AG09319 (cell line): ENCODE measurements at places on chromosomes 4 and X.
A peak's percentile ranks its signal among the peaks of the same experiment; 100 is the strongest.

- DNase-seq: no peak
Measured at GRCh38 chrX:76893930-76894329, 466.4 kb downstream of the MAGEE1 start.

DNA sequence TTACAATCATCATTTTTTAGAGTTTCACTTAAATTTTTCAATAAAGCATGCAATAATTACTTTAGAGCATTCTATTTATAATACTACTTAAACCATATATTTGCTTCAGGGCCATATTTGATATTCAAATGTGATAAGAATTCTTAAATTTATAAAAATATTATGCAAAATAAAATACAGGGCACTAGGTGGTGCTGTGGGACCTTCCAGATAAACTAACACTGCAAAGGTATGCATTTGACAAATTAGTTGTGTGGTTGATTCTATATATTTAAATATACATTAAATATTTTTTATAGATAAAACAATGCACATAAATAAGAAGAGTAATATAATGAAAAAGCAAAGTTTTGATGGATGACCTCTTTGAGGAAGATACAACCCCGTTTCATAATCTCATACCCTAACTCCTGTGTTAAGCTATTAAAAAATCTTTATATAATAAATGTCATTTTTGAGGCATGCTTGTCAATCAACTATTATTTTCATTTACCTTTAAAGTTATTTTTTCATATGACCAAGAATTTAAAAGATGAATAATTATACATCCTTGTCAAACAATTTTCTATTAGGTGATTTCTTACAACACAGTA lies 128.4 kb downstream of the REELD1 start:
- DNase-seq: no peak

DNA sequence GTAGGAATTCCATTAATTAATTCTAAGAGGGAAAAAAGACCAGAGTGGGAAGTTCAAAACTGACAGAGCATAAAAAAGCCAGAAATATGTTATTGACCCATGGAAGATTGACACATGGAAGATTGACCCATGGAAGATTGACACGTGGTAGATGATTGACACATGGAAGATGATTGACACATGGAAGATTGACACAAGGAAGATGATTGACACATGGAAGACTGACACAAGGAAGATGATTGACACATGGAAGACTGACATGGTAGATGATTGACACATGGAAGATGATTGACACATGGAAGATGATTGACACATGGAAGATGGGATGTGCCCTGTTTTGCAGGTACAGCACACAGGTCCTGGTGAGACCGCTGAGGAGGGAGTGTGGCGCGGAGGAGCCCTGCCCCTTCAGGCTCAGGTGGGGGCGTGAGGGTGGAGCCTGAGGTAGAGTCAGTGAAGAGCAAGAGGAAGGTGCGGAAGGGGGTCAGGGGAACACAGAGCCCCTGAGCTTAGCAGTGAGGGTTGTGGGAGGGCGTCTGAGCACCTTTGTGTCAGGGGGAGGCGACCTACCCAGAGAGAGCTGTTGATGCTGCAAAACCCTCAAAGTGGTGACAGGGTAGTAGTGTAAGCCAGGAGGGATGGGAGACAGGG lies 15.8 kb upstream of the PDE6B start:
- DNase-seq: no peak

DNA sequence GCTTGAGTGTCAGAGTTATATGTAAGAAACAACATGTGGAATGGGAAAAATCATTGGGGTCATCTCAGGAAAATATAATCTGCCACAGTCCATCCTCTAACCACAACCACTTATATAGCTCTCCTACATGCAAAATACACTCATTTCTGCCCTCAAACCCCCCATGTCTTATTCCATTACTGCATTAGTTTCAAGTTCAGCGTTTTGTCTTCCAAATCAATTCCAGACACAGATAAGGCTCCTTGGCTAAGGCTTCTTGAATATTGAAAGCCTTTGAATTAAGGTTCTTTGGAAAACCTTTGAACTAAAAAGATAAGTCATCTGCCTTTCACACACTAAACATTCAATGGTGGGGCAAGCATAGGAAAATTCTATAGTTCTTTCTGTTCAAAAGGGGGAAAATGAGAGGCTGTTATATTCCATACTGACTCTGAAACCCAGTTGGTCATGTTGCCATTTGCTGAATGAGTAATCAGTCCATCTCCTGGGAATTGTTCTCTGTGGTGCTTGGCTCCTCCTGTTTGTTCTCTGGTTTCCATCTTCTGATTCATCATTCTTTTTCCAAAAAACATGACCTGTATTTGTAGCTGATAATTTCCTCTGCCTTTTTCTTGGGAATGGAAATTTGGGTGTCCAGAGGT lies 218.7 kb downstream of the BMPR1B start:
- no peak for DNase-seq

- no peak for DNase-seq
Measured at GRCh38 chrX:153190381-153190780, 11.3 kb downstream of the MAGEA1 start.

DNA sequence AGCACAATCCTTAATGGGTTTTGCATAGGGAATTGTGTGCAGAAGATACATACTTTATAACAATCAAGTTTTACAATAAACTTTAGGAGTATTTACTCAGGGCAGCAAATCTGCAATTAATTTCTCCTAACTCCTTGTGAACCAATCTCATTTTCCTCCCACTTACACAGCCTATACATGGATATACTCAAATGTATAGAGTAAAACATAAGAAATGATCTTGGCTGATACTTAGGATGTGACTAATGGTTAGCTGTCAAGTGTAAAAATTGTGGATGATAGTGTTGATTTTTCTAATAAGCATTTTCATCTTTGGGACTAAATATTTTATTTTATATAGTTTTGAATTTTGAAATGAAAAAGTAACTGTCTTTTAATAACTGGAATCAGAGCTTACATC lies 759.6 kb downstream of the GRID2 start:
- no peak for DNase-seq

GRCh38 chr4:82968972-82969371 lies 41.7 kb downstream of the LIN54 start:
- DNase-seq: no peak

GRCh38 chr4:94459462-94460161 lies 7.9 kb downstream of the PDLIM5 start:
- DNase-seq: no peak

DNA sequence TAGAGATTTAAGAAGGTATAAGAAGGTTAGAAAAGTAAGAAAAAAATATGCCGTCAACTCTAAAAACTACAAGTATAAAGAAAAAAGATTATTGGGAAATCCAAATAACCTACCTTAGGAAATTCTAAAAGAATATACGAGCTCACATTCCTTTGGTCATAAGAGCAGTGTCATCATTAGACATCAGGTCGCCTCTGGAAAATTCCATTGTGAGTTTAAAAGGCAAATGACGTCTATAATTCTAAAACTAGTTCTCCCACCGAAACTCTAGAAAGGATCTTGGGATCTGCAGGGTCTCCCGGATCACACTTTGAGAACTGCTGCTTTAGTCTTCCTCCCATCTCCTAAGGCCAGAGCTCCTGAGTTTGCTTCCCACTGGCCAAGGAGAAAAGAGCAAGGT lies 518 bp upstream of the SAT1 start:
- DNase-seq: no peak

GRCh38 chr4:100816436-100817045 lies 298.7 kb upstream of the EMCN start:
- no peak for DNase-seq

DNA sequence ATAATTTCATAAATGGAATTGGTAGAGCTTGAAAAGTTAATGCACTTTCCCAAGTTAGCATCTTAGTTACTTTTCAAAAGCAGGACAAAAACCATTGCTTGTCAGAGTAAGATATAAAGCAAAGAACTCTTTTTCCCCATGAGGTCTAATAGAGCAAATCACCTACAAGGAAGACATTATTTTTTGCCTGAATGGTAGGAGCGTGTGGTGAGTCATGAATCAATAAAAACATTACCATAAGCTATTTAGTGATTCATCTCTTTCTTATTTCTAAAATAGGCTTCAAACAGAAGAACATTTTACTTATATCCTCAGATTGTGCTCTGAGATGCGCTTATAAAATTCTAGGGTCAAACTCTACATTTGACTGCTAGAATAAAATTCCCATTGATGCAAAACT lies 109.4 kb upstream of the GPRIN3 start:
- DNase-seq: no peak

- peak; percentile 53 for DNase-seq
Measured at GRCh38 chr4:76723924-76724323, 174.0 kb downstream of the SOWAHB start.

- DNase-seq: no peak
Measured at GRCh38 chr4:17347445-17347844, 164.4 kb downstream of the QDPR start.

DNA sequence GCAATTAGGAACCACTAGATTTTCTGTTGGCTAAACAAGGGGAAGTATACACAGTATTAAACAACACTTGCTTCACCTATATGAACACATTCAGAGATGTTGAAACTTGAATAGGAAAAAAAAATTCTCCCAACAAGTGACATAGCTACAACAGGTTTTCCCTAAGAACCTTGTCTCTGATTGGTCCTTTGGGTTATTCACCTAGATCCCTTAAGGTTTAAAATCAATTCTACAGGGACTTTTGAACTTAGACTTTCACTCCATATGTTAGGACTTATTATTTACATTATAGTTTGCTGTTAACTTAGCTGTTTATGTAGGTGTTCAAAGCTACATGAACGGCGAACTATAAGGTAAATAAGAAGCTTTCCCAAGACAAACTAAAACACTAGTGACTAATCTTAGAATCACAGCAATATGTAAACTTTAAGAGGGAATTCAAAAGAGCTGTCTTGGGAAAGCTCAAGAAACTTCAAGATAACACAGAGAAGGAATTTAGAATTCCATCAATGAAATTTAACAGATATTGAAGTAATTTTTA lies 72.2 kb upstream of the ZXDB start:
- DNase-seq: no peak

DNA sequence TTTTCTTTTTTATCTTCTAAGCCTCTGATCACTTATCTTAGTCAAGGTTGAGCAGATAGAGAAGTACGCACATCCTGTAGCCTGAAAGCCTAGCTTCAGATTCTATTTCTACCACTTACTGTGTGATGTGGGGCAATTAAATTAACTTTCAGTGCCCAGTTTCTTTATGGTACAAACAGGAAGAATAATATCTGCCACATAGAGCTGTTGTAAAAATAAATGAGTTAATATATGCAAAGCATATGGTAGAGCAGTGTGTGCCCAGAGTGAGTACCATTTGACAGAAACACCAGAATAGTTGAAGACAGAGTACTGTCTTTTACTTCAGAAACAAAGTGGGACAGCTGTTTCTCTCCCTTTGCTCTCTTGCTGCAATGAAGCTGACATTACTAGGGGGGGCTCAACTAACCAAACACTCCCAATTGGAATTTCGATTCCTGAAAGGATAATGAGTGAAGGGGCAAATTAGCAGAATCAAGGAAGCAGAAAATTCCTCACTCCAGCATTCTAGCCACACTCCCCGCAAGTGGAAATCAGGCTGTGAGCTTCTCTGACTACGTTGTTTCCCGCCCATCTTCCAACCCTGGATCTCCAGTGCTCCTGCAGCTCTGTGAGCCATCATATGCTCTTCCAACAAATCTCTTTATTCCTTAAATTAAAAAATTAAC lies 80.4 kb downstream of the MAPK10 start:
- no peak for DNase-seq

GRCh38 chrX:135520022-135520552 lies 373 bp upstream of the INTS6L start:
- no peak for DNase-seq

DNA sequence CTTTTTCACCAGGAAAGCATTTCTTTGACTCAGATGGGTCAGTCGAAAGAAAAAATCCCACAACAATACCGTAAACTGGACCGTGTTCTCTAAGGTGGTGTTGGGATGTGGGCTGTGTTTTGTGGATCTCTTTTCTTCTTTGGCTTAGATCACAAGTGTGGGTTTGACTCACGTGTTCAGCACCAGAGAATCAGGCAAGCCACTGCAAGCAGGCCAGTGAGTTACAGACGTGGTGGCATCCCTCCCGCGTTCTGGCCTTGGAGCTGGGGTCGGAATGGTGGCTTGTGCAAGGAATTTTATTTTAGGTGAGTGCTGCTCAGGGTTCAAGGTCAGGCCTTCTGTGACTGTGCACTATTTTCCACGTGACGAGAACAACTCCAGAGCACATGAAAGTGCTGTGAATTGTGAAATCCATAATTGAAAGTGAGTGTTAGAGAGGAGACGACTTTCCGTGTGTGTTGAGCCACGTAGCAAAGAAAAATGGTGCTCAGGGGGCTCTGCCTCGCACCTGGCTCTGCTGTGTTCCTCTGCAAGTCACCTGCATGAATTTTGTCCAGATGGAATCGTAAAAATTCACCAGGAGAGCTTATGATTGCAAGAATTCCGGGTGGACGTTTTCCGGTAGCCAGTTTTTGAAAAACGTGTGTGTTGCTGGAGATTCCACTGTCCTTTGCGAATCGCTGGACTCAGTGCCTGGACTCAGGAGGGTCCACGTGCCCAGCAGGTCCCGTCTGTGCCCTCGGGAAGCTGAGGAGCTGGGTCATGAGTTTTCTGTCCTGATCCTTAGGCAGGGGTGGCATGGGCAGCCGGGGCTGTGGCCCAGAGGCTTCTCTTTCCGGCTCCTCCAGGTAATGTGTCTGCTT lies 33.6 kb upstream of the HGFAC start:
- no peak for DNase-seq

- no peak for DNase-seq
Measured at GRCh38 chr4:8279321-8280157, 10.0 kb downstream of the HTRA3 start.

GRCh38 chr4:108492816-108493595 lies 127.4 kb upstream of the RPL34 start:
- no peak for DNase-seq

- no peak for DNase-seq
Measured at GRCh38 chrX:154761977-154762536, 607 bp upstream of the DKC1 start.

DNA sequence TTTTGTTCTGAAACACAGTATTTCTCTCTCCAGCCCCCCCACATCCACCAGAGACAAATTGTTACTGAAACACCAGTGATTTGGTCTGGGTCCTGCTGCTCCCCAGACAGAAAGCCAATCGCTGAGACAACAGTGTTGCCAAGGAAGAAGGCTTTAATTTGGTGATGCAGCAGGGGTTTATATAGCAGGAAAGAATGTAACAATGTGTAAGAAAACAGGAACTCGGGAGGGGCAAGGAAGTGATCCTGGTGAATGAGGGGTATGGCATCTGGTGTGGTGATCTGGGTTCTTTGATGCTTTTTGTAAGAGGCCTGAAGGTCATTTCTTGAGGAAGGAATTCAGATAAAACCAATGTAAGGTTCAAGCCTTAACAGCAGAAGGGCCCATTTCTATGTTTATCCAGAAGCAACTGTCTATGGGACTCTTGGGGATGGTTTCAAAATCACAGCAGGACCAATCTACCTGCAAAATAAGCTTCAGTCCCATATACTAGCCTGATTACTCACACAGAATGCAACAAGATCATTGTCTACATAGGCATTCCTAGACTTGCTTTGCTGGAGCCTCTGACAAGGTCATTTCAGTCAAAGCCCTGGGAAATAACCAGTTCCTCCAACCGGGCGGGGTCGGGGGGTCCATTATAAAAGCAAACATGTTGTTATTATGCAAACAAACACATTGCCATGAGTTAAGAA lies 445.2 kb upstream of the ZFP42 start:
- DNase-seq: no peak
